ENCODE measurements at places on chromosomes 3 and 15.
A peak's percentile ranks its signal among the peaks of the same experiment; 100 is the strongest.

DNA sequence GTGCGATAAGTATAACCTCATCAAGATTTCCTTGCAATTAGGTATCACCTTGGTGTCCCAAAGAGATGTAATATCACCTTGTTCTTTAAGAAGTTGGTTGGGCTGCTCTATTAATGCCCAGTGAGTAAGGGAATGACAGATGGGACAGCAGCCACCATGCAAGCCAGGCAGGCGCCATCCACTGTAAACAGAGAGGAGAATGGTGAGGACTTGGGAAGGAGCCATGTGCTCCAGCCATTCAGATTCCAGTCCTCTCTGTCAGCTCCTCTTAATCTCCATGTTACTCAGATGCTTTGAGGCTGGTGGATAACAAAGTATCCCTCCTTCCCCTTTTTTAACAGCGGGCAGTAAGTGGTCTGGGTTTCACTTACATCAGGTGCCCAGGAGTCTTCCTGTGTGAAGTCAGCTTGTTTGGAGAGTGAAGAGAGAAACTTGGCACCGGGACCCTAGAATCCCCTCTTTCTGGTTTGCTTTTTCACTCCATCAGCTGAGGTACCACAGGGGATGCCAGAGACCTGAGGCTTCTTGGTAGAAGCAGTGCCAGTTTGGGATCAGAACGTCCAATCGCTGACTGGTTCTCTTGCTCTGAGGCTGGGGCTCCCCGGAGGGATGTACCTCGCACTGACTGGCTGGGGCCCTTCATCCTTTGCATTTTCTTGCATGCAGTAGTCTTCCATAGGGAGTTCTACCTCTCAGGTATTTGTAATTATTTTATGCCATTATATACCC is 29.5 kb downstream of the SLCO3A1 start:
- DNase-seq, result no peak

DNA sequence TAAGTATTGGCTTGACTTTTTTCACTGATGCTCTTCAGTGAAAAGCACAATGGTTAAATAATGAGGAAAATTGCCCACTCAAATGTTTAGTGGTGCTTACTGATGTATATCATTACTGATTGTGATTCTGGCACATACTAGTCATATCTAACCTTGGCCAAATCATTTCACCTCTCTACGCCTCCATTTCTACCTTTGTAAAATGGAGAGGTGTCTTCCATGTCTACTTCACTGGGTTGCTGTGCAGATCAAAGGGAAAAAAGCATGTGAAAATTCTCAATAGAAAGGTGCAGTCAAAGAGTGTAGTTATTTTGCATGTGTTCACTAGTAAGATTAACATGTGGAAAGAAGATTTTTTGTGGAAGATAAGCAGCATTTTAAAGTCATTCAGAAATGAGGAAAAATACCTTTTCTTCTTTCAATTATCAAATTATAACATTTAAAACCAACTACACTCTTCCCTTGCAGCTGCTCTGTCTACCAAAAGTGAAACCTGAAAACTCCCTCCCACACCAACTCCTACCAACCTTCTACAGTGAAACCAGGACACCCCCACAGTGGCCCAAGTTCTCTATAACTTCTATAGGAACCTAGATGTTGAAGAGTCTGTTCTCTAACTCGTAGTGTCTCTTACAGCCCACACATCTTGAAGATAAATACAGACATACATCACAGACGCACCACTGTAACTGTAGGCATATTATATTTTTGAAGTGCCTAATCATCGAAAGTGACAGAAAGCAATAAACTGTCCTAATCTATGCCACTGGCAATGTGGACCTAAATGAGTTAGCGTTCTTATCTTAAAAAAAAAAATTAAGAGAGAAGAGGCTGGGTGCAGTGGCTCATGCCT is 1.4 kb downstream of the CD200R1 start:
- DNase-seq, result no peak

DNA sequence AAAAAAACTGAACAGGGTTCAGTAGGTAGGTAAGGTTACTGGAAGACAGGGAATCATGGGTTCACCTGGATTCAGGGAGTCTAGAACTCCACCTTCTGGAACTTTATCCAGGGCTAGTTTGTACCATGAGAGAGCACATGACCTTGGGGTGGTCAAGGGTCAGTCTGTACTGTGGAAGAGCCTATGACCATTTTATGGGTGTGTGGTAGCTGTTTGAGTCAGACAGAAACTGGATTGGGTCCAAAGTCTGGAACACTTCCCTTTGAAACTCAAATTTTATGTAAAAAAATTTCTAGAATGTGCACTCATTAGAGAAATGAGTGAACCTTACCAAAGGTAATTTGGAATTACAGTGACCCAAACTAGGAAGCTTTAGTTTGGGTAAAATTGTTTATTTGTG is 486.0 kb upstream of the AGTR1 start:
- DNase-seq, result no peak

DNA sequence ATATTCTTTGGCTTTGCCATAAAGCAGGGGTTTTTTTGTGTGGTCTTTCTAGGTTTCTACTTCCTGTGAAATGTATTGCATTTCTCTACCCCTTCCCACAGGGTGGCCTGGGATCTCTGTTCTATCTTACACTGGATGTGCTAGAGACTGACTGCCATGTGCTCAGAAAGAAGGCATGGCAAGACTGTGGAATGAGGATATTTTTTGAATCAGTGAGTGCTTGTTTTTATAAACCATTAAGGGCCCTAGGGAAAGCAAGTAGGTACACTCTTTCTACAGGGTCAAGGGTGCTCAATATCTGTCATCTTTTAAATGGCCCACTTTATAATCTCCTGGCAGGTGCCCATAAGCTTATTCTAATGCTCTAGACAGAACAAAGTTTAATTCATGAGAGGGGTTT is 730 bp downstream of the FETUB start:
- no peak for DNase-seq

DNA sequence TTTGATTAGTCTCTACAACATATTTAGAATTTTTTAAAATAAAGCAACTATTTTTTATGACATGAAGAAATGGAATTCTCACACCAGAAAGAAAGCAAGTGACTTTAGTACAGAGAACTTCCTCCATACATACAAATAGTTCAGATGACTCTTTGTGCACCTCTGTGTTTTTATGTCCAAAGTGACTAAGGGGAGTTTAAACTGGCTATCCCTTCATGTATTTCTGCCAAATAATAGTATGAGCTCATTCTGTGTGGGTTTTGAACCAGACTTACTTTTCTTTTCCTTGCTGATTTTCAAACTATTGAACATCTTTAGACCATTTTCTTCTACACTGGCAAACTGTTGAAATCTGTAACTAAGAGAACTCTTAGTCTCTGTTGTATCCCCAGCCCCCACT is 196.3 kb downstream of the EPHA3 start:
- no peak for DNase-seq

DNA sequence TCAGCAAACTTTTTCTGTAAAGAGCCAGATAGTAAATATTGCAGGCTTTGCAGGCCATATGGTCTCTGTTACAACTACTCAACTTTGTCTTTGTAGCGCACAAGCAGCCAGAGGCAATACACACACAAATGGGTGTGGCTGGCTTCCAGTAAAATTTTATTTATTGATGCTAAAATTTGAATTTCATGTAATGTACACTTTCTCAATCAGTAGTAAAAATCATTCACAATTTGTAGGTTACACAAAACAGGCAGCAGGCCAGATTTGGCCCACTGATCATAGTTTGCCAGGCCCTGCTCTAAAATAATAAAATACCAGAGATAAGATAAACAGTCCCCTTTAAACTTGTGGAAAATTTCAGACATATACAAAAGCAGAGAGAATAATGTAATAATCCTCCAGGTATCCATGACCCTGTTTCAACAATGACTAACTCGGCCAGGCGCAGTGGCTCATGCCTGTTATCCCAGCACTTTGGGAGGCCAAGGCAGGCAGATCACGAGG is 330.3 kb downstream of the SHQ1 start:
- DNase-seq, result no peak

- no peak for DNase-seq
These were observed 798.8 kb downstream of the OTOL1 start for GRCh38 chr3:162295323-162295983.

- DNase-seq, result no peak
These were observed 75.9 kb downstream of the DGKG start for GRCh38 chr3:186286114-186286513.

- DNase-seq, result no peak
These were observed 43.5 kb downstream of the IDH2 start for GRCh38 chr15:90058775-90059174.

GRCh38 chr15:94031072-94031471 is 200.3 kb upstream of the MCTP2 start:
- DNase-seq, result no peak

DNA sequence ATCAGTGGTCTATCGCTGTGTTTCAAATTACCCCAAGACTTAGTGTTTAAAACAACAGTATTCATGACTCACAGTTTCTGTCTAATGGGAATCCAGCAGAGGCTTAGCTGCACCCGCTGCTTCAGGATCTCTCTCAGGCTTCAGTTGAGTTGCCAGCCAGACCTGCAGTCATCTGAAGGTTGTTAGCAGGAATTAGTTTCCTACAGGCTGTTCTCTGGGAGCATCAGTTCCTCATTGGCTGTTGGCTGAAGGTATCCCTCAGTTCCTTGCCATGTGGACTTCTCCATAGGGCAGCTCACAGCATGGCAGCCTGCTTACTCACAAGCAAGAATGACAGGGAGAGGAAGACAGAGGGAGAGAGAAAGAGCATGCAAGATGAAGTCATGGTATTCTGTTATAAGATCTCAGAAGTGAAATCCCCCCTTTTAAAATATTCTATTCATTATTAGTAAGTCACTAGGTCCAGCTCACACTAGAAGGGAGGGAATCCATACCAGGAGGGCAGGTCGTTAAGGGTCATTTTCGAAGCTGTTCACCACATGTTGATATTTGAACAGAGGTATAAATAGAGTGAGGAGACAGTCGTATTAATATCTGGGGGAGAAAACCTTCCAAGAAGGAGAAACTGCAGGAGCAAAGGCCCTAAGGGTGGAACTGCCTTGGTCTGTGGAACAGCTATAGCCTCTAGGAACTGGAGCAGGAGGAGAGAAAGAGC is 473.9 kb upstream of the PPP2R3A start:
- no peak for DNase-seq

- DNase-seq, result no peak
These were observed 1.4 kb downstream of the CHL1 start for GRCh38 chr3:197828-198491.

DNA sequence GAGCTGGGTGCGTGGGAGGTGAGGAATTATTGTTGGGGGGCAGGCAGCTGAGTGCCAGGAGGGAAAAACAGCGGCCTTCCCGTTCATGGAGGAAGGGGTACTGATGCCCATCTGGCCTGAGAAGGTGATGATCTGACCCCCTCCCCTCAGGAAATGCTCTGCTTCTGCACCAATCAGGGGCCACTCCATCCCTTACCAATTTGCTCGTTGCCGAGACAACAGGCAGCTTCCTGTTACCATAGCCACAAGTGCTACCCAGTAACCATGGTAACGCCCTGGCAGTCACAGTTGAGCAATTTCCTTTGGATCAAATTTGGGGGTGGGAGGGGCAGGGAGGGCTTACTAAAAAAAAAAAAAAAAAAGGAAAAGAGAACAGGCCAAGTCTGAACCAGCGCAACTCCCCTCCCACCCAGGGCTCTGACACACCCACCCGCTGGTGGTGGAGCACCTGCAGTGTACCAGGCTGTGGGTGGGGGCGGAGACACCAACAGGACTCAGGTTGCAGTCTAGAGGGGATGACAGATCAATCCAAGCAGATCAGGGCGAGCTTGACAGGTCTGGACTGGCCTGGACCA is 13.7 kb downstream of the CELF6 start:
- DNase-seq, result peak; percentile 18

- DNase-seq, result no peak
These were observed 303.7 kb upstream of the WNT5A start for GRCh38 chr3:55790596-55791350.

- no peak for DNase-seq
These were observed 219.7 kb downstream of the CD47 start for GRCh38 chr3:107870943-107871638.

DNA sequence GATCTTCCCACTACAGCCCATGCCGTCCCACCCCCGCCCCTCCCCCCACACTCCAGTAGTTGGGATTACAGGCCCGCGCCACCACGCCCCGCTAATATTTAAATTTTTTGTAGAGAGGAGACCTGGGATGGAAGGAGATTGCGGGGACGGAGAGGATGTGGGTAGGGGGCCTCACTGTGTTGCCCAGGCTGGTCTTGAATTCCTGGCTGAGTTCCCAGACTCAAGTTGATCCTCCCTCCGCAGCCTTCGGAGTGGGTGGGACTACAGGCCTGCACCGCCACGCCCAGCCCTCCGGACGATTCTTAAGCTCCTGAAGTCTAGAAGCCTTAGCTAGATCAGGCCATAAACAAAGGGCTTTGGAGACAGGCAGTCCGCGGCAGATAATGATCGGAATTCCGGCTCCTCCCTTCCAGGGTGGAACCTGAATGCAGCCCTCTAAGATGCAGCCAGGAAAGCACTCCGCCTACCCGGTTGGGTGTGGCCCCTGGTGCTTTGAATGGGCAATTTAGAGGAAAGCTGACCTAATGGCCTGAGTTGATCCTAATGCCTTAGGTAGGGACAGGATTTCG is at the start of gene DPPA2:
Gene DPPA2 (minus strand): TSS at position 356 of the 569 bp plus-strand sequence. CDS start 1,975 bp downstream, outside the sequence.
- no peak for DNase-seq

DNA sequence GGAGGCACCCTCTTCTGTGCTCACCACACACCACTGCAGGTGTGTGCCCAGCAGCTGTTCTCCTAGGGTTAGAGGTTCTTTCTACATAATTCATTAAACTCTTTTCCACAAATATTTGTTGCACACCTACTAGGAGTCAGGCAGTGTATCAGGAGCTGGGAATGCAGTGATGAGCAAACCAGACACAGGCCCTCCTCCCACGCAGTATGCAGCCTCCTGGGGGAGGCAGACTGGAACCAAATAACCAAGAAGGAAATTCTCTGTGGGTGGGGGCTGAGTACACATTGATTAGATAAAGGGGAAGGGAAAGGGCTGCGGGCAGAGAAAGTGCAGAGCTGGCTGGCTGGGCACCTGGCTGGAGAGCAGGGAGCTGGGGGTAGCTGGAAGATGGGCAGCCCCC is 18.5 kb upstream of the C3orf22 start:
- DNase-seq, result no peak

DNA sequence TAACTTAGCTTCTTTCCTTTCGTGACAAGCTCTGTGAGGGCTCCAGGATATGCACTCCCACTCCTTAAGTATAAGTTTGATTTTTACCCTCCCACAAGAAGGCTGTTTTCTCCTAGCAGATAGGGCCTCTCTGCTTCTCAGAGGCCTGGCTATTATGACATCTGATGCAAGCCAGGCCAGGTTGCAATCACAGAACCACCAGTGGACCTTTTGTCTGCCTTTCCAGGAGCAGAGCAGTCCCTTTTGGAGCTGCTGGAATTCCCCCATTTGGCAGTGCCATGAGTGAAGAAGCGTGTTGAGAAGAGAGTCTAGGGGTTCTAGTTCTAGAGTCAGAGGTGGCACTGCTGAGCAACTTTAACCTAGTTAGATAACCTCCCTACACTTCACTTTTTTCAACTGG is 1004.3 kb upstream of the SEMA6D start:
- no peak for DNase-seq

- no peak for DNase-seq
These were observed 119.3 kb downstream of the P3H2 start for GRCh38 chr3:190001426-190001825.

GRCh38 chr3:188170461-188171459 is 16.8 kb downstream of the LPP start:
- peak; percentile 34 for DNase-seq

- no peak for DNase-seq
These were observed 7.0 kb upstream of the HHATL start for GRCh38 chr3:42709621-42710020.

GRCh38 chr15:84800365-84800806 is 16.8 kb upstream of the ALPK3 start:
- DNase-seq, result no peak

Measured in activated CD4-positive, alpha-beta T cell treated with anti-CD3 and anti-CD28 coated beads for 1 hour (primary cell).